ENCODE measurements at places on chromosomes 5 and 9.
A peak's percentile ranks its signal among the peaks of the same experiment; 100 is the strongest.

GRCh38 chr5:113205807-113206206, 229.0 kb downstream of the TSSK1B start:
- DNase-seq = no peak

DNA sequence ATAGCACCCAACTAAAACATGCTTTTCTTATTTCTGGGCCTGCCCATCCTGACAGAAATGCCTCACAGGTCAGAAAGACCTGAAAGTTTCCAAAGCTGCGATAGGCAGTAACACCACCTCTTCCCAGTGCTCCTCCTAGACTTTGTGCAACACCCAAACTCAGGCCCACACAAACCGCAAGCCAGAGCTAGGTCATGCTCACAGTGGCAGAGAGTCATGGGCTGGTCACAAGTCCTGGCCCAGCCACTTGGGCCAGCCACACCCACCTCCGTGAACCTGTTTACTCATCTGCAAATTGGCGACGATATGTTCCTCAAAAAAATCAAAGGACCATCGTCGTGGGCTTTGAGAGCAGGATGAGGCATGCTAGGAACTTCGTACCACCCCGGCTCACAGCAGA, 44.0 kb upstream of the SLC25A51 start:
- DNase-seq = no peak

- DNase-seq = no peak
These were observed 201.4 kb downstream of the ADAMTSL1 start for GRCh38 chr9:18675332-18675731.

GRCh38 chr9:128275198-128276007, at the start of gene GOLGA2:
TSS of gene GOLGA2 (minus strand) at chr9:128276007. CDS start at chr9:128275976, 31 bp downstream.
- no peak for DNase-seq

GRCh38 chr9:12502520-12502919, 190.7 kb upstream of the TYRP1 start:
- no peak for DNase-seq

GRCh38 chr9:136182850-136183422, 22.0 kb downstream of the LHX3 start:
- DNase-seq = no peak

DNA sequence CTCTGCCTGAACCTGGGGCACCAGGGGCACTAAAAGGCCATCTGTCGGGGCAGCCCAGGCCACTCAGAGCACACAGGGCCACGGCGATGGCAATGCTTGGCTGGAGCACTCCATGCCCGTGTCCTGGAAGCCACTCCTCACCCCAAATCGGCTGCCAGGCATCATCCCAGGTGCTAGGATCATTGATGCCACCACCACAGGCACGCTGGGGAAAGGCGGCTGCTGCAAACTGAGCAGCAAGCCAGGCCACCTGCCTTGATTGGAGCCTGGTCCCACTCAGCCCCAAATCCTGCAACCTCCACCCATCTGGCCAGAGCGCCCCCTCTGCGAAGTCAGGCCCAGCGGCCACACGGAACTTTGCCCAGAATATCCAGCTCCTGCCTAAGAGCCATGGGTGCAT, 67.8 kb downstream of the DEPDC1B start:
- DNase-seq = no peak

DNA sequence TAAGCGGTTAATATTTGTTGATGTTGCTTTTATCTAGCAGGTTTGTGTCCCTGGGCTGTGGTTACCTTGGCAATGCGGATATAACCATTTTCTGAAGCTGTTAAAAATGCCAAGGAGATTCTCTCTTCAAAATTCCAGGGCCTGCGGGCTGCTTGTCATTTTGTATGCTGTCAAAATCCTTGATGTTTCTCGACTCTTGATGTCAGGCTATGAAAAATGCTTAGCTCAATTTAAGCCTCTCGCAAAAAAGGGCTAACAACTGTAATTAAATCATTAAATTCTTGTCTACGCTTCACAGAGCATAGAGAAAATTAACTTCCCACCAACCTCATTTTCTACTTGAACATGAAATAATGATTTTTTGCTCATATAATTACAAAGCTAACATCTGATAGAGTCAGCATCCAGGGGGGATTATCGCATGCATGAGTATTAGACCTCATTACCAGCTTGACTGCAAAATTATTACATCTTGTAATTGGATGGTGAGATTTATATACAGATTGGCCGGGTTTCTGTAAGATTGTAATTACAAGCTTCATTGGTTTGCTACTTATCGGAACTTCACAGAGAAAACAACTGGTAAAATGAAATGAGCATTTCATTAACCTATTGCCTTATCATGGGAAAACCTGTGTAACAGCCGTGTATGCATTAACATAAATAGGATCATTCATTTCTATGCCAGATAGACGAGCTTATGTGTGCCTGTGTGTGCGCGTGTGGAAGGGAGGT, 83.1 kb upstream of the IRX1 start:
- DNase-seq = no peak

DNA sequence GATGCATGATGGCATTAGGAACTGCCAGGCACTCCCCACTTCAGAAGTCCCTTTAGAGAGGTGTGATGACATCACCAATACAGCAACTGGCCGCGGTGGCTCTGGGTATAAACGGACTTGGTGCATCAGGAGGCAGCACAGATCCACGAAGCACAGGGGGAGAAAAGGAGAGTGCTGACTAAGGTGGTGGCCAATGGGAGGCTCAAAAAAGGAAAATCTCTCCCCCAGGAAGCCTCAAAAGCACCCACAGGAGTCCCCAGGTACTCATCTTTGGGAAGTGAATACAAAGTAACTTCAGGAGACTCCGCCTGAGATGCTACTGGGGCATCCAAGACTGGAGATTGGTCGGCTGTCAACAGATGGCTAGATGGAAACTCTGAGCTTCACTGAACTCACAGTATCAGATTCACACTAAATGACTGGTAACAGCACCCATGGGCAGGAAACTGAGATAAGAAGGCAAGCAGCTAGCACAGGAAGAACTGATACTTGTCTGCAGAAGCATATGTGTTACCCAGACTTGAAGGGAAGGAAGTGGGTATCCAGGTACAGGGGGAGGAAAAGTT, 7.6 kb downstream of the TTC39B start:
- DNase-seq = peak; percentile 62

DNA sequence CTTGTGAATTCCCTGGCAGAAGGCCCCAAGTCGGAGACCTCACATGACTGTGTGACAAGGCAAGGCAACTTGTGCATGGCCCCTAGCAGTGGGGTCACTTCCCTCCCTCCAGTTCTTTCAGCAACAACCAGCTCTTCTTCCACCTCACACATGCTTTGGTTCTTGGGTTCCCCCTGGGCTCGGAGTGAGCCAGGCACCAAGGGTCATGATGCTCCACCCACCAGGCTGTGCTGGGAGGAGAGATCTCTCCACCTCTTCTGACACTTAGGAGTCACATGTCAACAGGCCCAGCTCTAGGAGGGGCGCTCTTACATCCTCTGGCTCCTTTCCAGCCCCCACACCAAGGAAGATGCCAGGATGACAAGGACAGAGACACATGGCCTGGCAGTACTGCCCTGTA, 56.7 kb downstream of the CDH6 start:
- no peak for DNase-seq

- no peak for DNase-seq
These were observed 20.4 kb upstream of the ITGA1 start for GRCh38 chr5:52767217-52767743.

- DNase-seq = no peak
These were observed 530.2 kb downstream of the EBF1 start for GRCh38 chr5:158569534-158569933.

- DNase-seq = no peak
These were observed 3.0 kb upstream of the ERGIC1 start for GRCh38 chr5:172830876-172831662.

DNA sequence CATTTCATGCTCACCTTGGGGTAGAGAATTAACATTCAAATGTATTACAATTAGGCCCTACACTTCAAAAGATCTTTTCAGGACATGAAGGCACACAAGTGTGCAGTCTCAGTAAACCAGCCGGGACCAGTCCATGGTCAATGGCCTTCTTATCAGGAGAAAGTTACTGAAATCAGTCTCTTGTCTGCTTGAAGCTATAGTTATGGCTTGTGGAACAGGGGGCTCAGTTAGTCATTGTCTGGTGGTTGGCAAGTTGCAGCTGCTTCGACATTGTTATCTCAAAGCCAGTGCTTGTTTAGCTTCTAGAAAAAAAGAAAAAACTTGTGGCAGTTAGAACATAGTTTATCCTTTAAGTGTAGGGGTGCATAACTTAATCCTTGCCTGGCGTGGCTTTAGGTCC, 213.1 kb upstream of the ACO1 start:
- DNase-seq = no peak

DNA sequence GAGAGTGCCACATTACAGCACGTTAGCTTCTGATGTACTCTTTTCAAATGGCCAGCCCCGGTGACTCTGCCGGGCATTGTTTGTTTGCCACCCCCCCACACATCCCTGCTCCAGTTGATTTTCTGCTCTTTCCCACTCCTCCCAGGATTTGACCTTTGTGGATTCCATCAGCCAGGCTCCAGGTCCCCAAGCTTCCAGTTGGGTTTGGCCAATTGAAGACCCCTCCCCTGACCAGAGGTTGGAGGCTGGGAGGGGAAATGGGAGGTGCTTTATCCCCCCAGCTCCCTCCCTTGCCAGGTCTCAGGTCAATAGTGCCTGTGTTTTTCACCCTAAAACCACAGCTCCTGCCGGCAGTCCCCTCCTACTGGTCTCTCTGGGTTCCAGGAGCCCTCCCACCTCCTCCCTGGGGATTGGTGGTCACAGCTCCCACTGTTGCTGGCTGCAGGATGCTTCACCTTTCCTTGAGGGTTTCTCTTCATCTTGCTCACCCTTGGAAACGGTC, 34.9 kb downstream of the IRF1 start:
- no peak for DNase-seq

- DNase-seq = no peak
These were observed 263.3 kb downstream of the GADD45G start for GRCh38 chr9:89868100-89868499.

GRCh38 chr5:139668924-139669661, 20.9 kb downstream of the CXXC5 start:
- no peak for DNase-seq

GRCh38 chr5:38728029-38728428, 117.8 kb upstream of the OSMR start:
- no peak for DNase-seq

DNA sequence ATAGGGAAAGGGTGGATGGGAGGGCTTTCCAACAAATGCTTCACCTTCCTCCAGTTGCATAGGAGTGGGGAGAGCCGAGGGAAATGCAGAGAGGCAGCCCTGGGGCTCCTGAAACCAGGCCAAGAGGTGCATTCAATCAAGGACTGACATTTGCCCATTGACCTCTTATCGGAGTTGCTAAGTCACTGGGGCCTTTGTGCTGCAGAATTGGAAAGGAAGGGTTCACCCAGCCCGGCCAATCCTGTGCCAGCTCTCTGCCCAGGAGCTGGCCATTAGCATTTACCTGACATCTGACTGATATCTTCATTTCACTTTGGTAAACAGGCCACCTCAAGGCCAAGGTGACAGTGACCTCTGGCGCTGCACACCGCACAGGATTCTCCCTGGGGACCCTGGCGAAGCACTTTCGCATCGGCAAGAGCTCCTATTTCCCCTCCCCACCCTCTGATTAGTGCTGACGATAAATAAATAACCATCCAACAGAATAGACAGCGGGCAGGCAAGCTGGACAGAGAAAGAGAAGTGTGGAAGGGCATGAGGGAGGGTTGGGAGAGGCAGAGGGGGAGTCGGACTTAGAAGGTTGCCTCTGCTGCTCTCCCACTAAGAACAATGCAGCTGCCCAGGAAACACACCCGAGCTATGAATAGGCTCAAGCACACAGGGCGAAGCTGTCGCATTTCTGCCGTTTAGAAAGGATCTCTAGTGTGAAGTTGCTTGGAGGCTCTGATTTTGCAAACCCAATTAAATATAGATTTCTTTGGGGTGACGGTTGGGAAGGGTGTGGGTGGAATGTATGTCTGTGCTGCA, 57.0 kb upstream of the BOD1 start:
- no peak for DNase-seq

DNA sequence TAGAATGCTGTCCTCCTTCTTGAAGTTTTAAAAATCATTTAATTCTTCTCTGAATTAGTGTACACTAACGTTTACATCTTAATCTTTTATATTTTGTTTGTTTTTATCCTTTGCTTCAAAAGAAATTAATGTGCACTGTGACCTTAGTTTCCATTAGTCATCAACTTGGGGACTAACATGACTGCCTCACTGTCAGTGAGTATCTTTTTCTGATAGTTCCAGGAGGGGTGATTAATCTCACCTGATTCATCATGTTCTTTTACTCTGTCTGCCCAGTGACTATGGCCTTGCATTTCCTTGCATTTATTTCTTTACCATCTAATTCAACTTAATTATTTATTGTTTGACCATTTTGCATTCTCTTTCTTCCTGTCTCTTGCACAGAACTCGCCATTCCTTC, 33.4 kb upstream of the NR3C1 start:
- DNase-seq = no peak

DNA sequence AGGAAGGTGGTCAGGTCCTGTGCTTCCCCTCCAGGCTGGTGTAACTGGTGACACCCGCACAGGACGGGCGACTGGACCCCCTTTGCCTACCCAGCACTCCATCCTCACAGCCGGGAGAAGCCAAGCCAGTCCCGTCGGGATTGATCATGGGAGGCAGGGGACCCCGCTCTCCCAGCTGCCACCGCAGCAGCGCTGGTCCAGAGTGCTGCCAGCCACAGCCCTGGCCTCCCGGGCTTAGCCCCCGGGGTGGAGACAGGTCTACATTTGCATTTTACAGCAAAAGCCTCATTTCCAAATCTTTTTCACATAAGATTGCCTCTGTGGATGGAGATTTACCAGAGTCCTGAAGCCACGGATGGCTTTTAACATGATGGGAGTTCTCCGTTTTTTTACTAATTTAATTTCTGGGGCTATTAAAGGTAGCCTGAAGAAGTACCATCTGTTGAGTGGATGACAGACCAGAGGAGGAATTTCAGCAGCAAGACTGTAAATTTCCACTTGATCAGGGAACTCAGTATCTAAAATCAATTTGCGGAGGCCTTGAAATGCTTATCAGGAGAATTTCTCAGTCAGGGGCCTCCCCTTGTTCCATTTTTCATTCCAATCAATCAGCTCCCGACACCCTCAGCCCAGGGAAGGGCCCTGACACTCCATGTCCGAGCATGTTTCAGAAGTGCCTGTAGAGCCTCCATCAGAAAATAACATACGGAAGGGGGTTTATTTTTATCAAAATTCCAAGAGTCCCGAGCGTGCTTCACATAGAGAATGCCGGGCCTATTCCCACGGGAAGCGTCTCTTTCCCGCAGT, 80.6 kb downstream of the OLFM1 start:
- DNase-seq = no peak

All from stimulated activated CD4-positive, alpha-beta T cell treated with anti-CD3 and anti-CD28 coated beads, Interleukin-4, amount 100 ng/mL, for 4 hours (primary cell).